Heart right ventricle (tissue), 16 donors: ENCODE measurements at places on chromosomes 1 and 21. TPM values are rescaled to one million over a fixed set of nuclear protein-coding genes. Genes with fewer than 3 reads are reported as not detected.
A peak's percentile ranks its signal among the peaks of the same experiment; 100 is the strongest.

DNA sequence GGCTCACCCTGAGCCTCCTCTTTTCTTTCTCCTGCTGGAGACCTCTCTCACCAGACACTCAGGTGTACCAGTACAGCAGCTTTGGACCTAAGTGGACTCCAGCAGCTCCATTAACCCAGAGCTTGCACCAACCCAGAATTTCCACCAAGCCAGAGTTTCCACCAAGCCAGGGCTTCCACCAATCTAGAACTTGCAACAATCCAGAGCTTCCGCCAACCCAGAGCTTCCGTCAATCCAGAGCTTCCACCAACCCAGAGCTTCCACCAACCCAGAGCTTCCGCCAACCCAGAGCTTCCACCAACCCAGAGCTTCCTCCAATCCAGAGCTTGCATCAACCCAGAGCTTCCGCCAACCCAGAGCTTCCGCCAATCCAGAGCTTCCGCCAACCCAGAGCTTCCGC lies 23.2 kb downstream of the CRYAA start:
- H3K27ac ChIP-seq, result no peak overlapping the region
- no peak overlapping the region for H3K4me3 ChIP-seq
- peaks cover 41% of the 10 kb centered on the region for H3K4me1 ChIP-seq
- H3K36me3 ChIP-seq, result no peaks in the 10 kb centered on the region
- no peak for DNase-seq

GRCh38 chr1:20625176-20626097 lies 7.8 kb upstream of the PINK1 start:
- no peak overlapping the region for H3K27ac ChIP-seq
- H3K4me3 ChIP-seq, result no peak overlapping the region
- no peak for DNase-seq
- no peaks in the 10 kb centered on the region for H3K27me3 ChIP-seq
- H3K36me3 ChIP-seq, result no peaks in the 10 kb centered on the region
- H3K4me1 ChIP-seq, result no peaks in the 10 kb centered on the region

DNA sequence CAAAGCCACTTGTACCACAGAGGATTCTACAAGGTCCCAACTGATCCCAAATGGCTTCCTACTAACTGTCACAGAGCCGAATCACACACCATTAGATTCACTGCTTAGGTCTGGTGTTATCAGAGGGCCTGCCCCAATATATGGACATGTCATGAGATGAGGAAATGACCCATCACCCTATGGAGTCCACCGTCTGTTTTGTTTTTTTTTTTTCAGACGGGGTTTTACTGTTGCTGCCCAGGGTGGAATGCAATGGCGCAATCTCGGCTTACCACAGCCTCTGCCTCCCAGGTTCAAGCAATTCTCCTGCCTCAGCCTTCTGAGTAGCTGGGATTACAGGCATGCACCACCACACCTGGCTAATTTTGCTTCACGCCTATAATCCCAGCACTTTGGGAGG lies 83.8 kb upstream of the ETS2 start:
- no peak for DNase-seq
- no peak overlapping the region for H3K27ac ChIP-seq

DNA sequence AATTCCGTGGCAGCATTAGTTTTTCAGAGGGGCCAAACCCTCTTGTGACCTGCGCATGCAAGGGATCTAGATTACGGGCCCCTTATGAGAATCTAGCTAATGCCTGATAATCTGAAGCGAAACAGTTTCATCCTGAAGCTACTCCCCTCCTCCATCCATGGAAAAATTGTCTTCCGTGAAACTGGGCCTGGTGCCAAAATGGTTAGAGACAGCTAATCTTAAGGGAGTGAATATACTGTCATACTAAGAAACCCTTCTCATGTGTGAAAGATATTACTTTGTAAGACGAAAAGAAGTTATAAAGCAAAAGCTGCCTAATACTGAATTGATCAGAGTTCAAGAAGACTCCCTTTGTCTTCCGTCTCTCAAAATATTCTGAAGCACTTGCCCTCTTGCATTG lies 166.3 kb downstream of the DUSP10 start:
- no peak overlapping the region for H3K4me3 ChIP-seq
- no peak for DNase-seq
- no peak overlapping the region for H3K27ac ChIP-seq

- no peak overlapping the region for H3K4me3 ChIP-seq
- no peaks in the 10 kb centered on the region for H3K36me3 ChIP-seq
- no peak overlapping the region for H3K27ac ChIP-seq
- DNase-seq, result no peak
Observed at GRCh38 chr1:233518344-233518743, 95.6 kb upstream of the KCNK1 start.

DNA sequence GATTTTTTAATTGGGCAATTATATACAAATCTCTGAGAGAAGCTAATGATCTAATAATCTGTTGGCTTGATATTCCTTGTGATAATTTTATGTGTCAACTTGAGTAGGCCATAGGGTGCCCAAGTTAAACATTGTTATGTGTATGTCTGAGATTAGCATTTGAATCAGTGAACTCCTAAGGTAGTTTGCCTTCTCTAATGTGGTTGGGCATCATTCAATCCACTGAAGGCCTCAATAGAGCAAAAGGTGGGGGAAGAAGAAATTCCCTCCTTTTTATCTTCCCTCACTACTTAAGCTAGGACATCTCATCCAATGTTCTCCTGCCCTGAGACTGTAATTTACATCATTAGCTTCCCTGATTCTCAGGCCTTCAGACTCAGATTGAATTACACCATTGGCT lies 394.5 kb downstream of the LMO4 start:
- H3K27me3 ChIP-seq, result no peaks in the 10 kb centered on the region
- H3K27ac ChIP-seq, result no peak overlapping the region
- H3K4me3 ChIP-seq, result no peak overlapping the region
- no peaks in the 10 kb centered on the region for H3K4me1 ChIP-seq

DNA sequence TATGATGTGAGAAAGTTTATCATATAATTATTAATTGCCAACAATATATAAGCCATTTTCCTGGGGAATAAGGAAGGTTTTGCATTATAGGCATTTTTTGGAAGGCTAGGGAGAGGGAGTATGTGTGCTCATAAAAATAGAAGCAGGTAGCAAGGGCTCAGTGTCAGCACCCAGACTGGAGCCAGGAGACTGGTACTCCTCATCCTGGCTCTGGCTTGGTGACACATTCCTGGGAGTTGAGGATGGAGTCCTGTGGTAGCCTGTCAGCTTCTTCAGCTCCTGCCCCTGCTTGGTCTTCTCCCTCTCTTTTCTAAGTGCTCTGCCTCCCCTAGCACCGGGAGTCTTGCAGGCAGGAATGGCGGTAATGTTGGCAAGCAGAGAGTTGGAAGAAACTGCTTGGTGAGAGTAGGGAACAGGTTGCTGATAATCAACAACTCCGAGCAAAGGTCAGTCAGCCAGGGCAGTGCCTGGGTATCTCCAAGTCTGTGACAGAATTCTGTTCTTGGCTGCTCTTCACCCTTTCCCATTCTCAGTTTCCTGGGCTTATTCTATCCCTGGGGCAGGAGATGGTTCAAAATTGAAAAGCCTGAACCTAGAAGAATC lies 23.0 kb downstream of the GIPC2 start:
- peaks cover 51% of the 10 kb centered on the region for H3K4me1 ChIP-seq
- H3K36me3 ChIP-seq, result no peaks in the 10 kb centered on the region
- no peak overlapping the region for H3K4me3 ChIP-seq
- DNase-seq, result peak; percentile 46

DNA sequence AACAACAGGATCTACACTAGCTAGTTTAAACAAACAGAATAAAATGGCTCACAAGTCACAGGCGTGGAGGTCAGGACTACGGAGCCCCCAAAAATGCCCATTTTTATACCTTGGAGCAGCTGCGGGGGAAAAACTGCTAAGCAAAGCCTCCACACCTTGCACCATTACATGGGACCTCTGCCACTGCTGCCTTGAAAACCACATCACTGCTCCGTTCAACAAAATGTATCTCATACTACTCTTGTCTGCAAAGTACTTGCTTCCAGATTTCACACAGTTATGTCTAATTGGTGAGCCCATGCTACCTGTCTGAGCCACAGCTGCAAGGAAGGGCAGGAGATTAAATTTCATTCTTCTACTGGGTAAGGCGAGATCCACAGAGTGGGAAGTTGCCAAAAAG lies 24.4 kb downstream of the MRPL39 start:
- H3K4me1 ChIP-seq, result no peaks in the 10 kb centered on the region
- no peak overlapping the region for H3K27ac ChIP-seq
- no peaks in the 10 kb centered on the region for H3K27me3 ChIP-seq
- H3K36me3 ChIP-seq, result peaks cover 39% of the 10 kb centered on the region

The MROH9 gene
- not detected for total RNA-seq

The FTCD gene
- total RNA-seq, result 3.2 TPM

The NUDT17 gene
- total RNA-seq, result 3.0 TPM

The PTTG1IP gene
- 139 TPM for total RNA-seq

The TEDDM1 gene
- total RNA-seq, result not detected
